ENCODE measurements at places on chromosomes 16 and 17.

DNA sequence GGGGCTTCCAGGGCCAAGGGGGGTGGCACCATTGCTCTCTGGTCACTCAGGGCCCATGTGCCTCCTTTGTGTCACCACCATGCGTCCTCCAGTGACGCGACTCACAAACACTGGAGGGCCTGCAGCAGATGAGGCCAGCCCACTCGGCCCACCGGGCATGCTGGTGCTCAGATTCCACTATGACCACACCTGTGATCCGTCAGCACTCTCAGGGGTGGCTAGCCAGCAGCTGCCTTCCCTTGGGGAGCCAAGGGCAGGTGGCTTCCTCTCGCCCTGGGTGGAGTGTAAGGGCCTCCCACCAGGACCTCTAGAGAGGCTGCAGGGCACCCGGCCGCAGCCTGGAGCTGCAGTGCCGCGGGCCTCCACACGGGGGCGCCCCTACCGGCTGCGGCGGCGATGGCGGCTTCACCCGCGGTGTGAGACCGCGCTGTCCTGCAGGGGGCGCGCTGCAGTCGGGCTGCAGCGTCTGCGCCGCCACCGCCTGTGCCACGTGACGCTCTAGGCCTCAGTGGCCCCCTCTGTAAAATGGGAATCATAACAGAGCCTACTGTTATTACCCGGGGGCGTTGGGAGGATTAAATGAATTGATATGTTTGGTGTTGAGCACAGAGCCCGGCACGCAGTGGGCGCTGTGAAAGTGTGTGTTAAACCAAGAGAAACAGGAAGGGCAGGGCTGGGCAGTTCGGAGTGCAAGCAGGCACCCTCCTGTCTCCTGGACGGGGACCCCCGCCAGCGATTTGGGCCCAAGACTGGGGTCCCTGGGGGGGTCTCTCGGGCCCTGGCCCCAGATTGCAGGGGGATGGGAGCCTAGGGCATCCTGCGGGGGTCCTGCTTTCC is 192.4 kb upstream of the GSE1 start:
- no peak for DNase-seq

DNA sequence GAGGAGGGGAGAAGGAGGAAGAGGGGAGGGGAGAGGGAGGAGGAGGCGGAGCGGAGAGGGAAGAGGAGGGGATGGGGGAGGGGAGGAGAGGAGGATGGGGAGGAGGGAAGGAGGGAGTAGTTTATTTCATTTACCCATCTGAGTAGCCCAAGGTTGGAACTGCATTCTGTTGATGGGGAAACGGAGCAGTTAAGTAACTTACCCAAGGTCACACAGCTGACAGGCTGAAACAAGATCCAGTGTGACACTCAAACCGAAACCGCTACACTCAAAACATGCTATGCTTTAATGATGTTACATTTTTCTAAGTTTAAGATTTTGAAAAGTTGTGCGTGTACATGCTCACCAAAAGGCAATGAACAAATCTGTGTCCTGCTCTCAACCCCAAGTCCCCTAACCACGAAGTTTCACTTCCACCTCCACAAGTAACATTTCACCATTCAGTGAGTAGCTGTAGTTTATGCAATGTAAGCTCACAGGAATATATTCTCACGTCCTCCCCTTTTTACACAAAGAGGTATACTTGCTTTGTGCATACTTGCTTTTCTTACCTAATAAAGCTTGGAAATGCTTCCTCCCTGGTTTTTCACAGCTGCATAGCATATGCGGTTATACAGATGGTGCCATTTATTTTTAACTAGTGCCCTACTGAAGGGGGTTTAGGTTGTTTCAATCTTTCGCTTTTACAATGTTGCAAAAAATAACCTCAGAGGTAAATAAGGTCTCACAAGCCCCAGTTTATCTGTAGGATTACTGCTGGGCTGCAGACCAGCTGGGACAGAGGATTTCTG is 275.3 kb downstream of the PARN start:
- DNase-seq, result no peak

DNA sequence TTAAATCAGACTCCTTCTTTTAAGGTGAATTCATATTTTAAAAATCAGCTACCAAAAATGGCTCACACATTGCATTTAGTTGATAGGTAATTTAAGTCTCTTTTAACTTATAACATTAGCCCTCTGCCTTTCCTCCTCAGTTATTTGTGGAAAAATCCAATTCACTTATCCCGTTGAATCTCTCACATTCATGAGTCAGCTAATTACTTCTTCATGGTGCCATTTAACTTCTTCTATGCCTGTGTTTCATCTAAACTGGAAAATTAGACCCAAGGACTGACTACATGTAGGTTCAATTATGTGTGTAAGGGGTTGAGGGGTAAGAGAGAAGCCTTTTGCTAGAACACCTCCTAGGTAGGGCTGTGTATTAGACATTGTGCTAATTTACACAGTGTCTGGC is 18.4 kb upstream of the SLFN5 start:
- no peak for DNase-seq

DNA sequence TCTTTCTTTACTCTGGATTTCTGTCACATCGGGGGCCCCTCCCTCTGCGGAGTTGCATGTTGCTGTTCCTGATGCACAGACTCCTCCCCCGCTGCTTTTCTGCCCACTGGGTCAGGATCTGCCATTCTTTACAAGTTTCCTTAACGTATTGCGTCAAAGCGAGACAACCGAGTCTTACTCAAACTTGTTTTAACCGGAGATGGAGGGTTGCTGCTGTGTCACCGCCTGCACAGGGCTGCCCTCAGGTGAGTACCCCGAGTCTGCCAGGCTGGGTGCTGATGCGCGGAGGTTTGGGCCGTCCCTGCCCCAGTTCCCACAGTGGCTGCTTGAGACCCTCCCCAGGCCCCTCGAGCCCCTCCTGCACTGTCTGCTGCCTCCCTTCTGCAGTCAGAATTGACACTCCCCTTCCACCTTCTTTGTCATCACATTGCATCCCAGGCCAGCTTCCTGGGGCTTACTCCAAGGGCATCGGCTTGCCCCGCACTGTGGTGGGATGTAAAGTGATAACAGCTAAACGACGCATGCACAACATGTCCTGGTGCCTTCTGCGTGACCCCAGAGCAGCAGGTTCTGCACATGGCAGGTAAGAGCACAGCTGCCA is 19.3 kb downstream of the CARHSP1 start:
- peak; percentile 70 for DNase-seq

DNA sequence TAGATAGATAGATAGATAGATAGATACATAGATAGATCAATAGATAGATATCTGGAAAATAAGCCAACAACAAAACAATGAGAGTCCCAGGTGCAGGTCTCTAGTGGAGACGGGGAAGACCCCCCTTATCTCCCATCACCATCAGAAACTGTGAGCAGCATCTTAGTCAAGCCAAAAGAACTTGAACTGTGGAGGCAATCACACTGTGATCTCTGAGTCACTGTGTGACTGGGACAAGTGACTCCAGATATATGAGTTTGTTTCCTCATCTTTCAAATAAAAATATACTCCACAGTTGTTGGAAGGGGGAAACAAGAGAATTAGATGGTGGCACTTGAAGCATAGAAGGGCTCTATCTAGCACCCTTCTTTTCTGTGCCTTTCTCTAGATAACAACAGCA is 42.1 kb downstream of the NOG start:
- peak; percentile 18 for DNase-seq

DNA sequence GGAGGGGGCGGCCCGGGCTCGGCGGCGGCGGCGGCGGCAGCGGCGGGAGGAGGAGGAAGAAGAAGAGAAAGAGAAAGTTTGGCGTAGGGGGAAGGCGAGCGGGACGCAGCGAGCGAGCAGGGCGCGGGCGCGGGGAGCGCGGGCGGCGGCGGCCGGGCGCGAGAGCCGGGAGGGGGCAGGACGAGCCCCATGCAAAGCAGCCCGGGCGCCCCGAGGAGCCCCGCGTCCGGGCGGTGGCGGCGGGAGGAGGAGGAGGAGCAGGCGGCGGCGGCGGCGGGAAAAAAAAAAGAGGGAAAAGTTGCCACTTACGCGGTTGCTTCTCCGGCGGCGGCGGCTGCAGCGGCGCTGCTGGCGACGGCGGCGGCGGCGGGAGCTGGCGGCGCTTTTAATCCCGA is 10.3 kb upstream of the ZFHX3 start:
- no peak for DNase-seq

GRCh38 chr17:80649672-80650330 is 105.2 kb downstream of the RPTOR start:
- DNase-seq, result peak; percentile 45

DNA sequence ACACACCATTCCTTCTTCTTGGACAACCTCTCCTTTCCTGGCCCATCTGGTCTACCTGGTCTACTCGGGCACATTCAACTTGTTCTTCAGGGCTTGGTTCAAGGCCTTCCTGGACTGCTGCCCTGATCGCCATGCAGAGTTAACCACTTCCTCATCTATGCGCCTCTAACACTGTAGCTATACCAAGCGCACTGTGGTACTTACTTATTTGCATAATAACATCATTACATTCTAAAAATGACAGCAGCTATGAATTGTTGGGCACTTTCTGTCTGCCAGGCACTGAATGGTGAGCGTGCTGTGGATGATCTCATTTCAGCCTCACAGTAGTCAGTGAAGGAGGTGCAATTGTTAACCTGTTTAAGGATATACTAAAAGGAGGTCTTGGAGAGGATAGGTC is 66.9 kb upstream of the SDK2 start:
- DNase-seq, result no peak

DNA sequence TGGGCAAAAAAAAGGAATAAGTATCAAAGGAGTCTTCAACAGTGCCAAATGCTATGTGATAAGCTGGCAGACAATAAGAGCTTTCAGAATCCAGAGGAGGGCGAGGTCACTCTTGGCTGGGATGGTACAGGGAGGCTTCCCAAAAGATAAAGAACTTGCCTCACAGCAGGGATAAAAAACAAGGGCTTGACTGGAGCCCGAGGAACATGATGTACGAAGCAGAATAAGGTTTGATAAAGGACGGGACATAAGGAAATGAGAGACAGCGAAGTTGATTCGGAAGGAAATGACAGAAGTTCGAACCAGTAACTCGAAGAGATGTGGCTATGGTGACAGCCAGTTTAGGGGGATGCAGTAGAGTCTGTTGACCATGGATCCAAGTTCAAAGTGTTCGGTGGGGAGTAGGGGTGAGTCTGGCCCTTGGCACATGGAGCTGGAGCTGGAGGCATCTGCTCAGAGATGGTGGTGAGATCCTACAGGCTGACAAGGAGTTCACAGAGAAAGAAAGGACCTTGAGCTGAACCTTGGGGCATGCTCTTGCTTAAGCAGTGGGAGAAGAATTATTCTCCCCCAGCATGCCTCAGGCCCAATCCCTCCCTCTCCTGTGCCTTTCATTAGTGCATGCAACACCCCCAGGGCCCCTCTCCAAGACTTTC is 137.6 kb upstream of the RCVRN start:
- no peak for DNase-seq

DNA sequence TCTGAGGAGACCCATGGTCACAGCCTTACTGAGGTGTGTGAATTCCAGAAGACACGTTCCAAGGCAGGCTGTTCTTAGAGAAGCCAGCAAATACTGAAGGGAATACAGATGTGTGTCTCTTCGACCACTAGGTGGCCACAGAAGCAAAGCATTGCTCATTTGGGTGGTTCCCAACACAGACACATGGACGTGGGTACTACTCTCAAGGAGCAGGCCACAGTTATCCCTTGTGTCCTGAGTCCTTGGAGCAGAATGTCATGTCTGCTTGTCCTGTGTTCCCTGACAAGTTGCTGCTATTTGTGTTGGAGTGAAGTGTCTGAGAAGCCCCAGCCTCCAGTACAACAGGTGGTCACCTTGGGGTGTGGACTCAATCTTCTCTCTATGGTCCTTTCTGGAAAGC is 30.3 kb downstream of the HMOX2 start:
- no peak for DNase-seq

DNA sequence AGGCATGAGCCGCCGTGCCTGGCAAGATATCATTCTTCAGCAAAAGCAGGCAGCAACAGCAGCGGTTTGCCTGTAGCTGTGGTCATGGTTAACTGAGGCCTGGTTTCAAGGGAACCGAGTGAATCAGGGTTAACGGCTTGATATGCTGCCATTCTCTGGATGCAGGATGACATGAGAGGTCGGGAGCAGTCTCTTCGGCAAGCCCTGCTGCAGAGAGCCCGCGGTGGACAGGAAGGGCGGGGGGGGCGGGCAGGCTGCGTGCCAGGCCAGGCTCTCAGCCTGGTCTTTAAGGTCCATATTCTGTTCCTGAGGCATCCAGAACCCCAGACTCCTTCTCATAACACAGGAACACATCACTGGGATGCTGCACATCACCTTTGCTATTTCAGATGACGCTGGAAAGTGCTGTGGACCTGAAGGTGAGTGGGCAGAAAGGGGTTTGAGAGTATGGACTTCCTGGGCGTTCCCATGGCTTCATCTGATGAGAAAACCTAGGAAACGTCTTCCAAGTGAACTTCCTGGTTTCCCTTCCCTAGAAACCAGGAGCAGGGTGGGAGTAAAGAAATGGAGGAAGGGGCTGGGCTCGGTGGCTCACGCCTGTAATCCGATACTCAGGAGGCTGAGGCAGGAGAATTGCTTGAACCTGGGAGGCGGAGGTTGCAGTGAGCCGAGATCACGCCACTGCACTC is 165.6 kb upstream of the RPH3AL start:
- DNase-seq, result no peak

DNA sequence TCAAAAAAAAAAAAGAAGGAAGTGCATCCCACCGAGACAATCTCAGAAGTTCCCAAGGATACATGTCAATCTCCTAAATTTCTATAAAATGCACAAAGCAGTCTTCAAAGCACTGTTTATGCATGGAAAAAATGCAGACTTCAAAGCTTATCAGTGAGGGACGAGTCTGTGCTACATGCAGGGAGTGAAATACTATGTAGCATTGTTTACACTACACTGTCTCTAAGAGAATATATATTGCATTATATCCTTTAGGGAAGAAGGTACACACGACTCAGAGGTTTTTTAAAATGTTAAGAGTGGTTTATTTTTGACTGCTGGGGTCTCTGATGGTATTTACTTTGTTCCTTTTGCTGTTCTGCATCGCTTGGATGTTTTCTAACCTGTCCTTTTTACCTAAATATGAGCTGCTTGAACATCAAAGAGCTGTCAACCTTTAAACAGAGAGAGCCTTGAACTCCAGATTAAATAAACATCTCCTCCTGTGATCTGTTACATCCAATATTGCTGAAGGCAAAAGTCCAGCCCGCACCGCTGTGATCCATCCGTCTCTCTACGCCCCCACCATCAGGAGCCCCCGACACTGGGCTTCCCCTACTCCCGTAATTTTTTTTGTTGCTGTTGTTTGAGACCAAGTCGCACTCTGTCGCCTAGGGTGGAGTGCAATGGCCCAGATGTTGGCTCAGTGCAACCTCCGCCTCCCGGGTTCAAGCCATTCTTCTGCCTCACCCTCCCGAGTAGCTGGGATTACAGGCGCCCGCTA is 1.4 kb downstream of the FBXO31 start:
- no peak for DNase-seq

GRCh38 chr16:81855552-81856153 is 76.6 kb downstream of the PLCG2 start:
- DNase-seq, result no peak

- no peak for DNase-seq
Observed at GRCh38 chr16:63596716-63597115, 1525.1 kb downstream of the CDH11 start.

DNA sequence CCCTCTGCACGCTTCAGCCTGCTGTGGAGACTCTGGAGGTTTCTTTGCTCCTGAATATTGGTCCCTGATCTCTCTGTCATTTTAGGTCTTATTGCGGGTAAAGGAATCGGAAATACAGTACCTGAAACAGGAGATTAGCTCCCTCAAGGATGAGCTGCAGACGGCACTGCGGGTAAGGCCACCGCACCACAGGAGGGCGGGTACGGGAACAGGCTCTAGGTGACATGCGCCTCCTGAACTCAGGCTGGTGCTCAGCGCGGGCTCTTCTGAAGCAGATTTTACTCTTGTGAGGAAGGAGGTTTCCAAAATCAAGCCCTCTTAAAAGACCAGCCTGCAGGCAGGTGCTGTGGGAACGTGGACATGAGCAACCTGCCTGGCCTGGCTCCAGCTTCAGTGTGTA is 29.8 kb downstream of the PLD6 start:
- DNase-seq, result no peak
